Adrenal gland (tissue), 19 donors: ENCODE measurements at places on chromosomes 3 and 15. TPM values are rescaled to one million over a fixed set of nuclear protein-coding genes. Genes with fewer than 3 reads are reported as not detected.

The GOLGA8T gene
- polyA plus RNA-seq = 0.10 TPM

The SI gene
- under 0.01 TPM for polyA plus RNA-seq

The BSN gene
- polyA plus RNA-seq = 0.27 TPM

The PAK6 gene
- 11.3 TPM for polyA plus RNA-seq
